ENCODE measurements at places on chromosomes 1 and 21. TPM values are rescaled to one million over a fixed set of nuclear protein-coding genes. Genes with fewer than 3 reads are reported as not detected.

- DNase-seq: no peak
These were observed 75.5 kb upstream of the PDC start for GRCh38 chr1:186536273-186536890.

- DNase-seq: no peak
These were observed 16.2 kb downstream of the AMPD2 start for GRCh38 chr1:109635862-109636200.

- DNase-seq: no peak
These were observed 47.2 kb upstream of the SYNC start for GRCh38 chr1:32749771-32750170.

GRCh38 chr1:156671804-156672203, 5.4 kb downstream of the NES start:
- DNase-seq: no peak

DNA sequence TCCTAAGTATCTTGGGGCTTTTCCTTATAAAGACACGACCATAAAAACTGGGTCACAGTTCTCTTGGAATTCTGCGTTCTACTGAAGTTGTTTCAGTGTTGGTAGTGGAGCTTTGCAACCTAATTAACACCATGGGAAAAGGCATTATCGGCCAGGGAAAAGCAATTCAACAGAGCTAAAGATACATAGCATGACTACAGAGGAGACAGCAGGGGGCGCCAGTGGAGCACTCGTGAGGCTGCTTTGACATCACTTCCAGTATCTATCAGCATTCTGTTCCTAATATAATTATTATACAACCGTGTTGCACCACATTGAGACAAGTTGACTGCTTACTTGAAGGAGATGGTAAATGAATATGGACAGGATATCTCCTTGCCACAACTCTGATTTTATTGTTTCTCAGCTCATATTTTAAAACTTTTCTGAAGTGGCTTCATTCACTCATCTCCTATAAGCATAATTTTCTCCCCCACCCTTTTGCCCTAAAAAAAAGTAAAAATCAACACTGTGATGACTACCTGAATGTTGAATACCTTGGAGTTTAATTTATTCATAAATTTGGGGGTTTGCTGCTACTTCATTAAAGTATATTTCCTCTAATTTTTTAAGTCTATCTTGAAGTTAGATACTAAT, 39.4 kb downstream of the ZP4 start:
- DNase-seq: no peak

- no peak for DNase-seq
These were observed 26.9 kb upstream of the BACE2 start for GRCh38 chr21:41141031-41141457.

GRCh38 chr1:204736836-204737235, 51.3 kb upstream of the LRRN2 start:
- no peak for DNase-seq

DNA sequence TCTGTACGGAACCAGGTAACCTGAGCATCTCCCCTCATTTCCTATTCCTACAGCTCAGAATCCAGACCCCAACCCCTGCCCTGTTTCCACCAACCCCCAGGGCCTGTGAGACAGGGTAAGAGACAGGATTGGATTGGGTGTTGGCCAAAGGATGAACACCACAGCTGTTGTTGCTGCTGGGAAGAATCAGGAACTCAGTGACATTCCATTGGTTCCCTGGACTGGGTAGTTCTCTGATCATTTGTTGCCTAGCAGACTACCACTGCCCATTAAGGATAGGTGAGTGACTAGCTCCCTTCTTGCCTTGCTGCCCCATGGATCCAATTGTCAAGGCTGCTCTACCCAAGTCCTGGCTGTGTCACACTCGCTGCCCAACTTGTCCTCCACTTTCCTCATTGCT, 10.0 kb downstream of the NCSTN start:
- DNase-seq: no peak

DNA sequence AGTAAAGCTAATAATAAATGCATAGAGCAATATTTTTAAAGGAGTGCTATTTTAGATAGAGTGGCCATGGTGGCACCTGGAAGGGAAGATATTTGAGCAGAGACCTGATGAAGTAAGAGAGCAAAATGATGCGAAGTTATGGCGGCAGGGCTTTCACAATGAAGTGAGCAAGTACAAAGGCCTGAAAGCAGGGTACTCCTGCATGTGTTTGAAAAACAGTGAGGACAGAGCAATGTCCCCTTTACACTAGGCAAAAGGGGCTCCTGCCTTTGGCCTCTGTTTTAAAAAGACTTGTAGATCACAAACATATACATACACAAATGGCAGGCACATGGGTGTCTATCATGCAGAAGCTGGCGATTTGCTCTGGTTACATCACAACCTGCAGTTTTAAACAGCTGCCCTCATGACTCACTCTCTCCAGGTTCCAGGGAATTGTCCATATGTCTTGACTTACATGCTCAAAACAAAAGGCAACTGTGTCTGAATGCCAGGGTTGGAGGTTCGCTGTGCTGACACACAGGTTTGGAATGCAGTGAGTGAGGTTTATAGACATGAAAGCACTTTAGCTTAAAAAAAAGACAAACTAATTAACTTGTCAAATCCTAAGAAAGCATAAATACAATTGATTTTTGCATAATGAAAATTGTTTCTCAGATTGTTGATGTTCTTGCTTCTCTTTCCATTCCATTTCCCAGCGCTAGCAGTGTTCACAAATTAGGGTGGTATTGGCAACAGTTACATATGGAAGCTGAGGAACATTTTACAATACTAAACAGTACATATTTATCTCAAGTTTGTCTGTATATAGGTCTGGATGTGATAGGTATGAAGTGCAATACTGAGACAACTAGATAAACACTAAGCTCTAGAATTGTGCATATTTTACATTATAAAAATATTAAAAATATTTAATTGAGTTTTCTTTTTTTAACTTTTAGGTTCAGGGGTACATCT, 313.9 kb downstream of the BARHL2 start:
- no peak for DNase-seq

DNA sequence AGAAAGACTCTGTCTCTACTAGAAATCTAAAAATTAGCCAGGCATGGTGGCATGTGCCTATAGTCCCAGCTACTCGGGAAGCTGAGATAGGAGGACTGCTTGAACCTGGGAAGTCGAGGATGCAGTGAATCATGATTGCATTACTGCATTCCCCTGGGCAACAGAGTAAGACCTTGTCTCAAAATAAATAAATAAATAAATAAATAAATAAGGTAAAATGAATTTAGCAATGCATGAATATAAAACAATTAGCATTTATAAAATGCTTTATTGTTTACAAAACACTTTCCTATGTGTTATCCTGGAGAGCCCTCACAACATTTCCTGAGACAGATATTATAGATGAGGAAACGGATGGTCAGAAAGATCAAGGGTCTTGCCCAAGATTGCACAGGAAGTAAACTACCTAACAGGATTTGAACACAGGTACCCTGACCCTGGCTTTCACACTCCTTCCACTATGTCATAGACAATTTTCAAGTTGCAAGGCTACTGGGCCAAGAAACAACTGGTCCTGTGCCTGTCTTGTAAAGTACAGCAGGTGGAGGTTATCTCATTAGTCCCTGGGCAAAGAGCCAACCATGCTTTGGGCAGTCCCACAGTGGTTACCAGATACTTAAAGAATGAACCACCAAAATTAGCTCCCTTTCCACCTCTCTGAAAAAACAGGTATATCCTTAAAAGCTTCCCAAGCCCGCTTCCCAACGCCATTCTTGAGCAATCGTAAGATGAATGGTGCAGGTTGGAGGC, 15.4 kb upstream of the VSIG8 start:
- DNase-seq: no peak

DNA sequence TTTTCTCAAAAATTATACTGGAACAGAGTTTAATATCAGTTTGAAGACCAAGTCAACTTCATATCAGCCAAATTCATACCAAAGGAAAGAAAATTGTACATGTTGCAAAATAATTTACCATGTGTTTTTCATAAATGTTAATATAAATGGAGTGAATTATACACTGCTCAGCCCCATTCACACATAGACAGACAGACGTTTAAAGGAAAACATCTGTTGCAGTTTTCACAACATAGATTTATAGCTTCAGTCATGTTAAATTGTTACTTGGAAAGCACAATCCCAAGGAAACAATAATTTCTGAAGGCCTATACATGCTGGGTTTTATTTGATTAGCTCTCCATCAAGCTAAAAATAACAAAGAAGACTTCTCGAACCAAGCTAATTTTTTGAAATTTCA, 27.8 kb upstream of the HYI start:
- no peak for DNase-seq

- DNase-seq: no peak
These were observed 136.6 kb downstream of the TOMM20 start for GRCh38 chr1:234992065-234992464.

DNA sequence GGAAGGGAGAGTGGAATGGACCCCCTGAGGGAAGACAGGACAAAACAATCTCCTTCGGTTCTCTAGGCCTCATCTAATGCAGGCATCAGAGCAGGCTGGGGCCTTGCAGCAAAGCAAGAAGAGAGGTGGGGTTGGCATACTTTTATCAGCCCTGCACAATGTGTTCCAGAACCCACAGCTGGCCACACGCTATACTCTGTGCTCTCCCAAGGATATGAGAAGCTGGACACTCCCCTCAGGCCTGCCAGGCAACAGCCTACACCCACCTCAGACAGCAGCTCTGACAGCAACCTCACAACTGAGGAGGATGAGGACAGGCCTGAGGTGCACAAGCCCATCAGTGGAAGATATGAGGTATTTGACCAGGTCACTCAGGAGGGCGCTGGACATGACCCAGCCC, 27.3 kb downstream of the LY9 start:
- no peak for DNase-seq

DNA sequence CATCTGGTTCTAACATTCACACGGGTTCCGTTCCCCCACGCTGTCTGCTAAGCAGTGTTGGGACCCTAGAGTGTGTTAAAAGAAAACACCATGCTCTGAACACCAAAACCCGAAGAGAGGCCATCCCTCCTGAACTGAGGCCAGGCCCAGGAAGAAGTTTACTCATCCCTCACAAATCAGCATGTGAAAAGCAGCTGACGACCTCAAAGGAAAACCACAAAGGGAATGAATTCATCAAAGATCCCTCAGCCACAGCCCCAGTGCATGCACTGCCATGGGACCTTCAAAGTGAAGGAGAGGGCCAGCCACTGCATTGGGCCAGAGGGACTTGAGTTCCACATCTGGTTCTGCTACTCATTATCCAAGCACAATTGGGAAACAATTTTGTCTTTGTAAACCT, 7.0 kb upstream of the PSEN2 start:
- DNase-seq: no peak

- DNase-seq: no peak
These were observed 105.5 kb downstream of the FASLG start for GRCh38 chr1:172764378-172764777.

GRCh38 chr1:221327954-221328353, 413.9 kb downstream of the DUSP10 start:
- DNase-seq: peak; percentile 41

DNA sequence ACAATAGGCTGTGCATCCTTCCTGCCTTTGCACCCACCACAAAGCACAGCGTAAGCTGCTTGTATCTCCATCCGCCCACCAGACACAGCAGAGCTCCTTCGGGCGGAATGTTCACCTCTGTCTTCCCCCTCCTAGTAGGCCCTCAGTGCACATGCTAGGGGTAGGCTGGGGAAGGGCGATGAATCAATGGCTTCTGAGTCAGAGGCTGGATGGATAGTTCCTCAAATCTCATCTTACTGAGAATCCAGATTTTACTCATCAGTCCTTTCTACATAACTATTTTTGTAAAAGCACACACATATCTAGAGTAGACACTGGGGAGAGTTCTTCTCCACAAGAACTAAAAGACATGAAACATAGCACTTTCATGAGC, 73.8 kb downstream of the BCAR3 start:
- DNase-seq: no peak

DNA sequence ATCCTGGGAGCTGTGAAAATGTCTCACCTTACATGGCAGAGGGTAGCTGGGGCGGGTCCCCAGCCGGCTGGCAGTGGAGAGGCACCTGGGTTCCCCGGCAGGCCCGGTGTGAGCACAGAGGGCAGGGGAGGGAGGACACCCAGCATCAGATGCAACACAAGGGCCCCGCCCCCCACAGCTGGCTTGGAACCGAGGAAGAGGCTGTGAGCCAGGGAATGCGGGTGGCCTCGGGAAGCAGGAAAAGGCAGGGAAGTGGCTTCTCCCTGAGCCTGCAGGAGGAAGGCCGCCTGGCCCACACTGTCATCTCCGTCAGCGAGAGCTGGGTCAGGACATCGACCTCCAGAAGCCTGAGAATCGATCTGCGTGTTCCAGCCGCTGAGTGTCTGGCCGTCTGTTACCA, 87.3 kb downstream of the SIK1 start:
- DNase-seq: no peak

Gene PRDX1
- total RNA-seq: 314 TPM

Gene F3
- total RNA-seq: 27.9 TPM

Gene GPR61
- total RNA-seq: not detected

Gene RAP1GAP
- 4.5 TPM for total RNA-seq

Gene MX2
- total RNA-seq: 4.8 TPM

Gene KRTAP6-3
- total RNA-seq: not detected

Data from Right ventricle myocardium inferior (tissue), 1 donor.